Activated T-helper 1 cell treated with Interleukin-2 at 50 U/mL for 16 hours (primary cell): ENCODE measurements at places on chromosomes 11 and 22.

GRCh38 chr11:2190657-2191471, 19.2 kb upstream of the TH start:
- DNase-seq, result no peak

DNA sequence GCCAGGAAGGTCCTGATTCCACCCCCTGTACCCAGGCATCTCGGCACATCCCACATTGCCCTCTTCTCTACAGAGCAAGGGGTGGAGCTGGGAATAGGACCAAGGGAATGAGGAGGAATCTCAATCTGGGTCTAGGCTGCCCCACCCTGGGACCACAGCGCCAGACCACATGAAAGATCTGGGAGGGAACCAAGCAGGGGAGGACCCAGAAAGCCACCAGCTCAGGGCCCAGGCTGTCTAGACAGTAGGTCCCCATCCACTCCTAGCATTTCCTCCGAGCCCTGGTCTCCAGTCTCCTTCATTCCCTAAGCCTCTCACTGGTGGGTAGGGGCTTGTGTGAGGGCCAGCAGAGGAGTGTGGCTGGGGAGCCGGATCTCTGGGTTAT, 11.6 kb downstream of the PHLDB1 start:
- no peak for DNase-seq

DNA sequence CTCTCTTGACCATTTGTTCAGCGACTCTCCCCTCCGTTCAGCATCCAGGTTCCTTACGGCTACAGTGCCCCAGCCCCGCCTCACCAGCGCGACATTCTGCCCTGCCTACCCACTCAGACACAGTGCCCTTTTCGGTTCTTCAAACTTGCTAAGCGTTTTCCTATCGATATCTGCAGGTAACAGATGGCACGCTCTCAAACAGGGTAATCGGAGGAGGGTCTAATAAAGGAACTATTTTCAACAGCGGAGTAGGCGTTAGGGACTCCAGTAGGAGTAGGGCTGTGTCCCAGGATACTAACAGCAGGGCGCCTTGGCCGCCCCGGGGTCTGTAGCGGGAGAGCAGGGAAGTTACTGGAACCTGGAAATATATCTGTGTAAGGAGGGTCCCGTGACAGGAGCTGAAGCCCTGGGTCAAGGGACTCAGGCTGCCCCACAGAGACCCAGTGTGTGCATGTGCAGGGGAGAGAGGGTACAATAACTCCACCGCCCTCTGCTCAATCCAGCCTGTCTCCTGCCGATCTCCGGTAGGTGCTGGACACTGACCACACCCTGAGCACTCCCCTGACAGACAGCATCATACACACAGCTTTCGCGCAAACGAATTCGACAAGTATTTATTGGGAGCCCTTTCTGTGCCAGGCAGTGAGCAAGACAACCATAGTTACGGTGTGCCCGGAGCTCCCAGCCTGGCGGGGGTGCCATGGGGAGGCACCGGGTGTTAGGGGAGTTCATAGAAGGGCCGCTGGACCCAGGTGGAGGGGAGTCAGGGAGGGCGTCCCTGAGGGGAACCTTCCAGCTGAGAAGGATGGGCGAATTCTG, 2.1 kb downstream of the KLHL35 start:
- no peak for DNase-seq

GRCh38 chr11:3181725-3182461, 16.8 kb upstream of the OSBPL5 start:
- no peak for DNase-seq

- DNase-seq, result peak; percentile 38
These were observed 10.6 kb downstream of the LTBP3 start for GRCh38 chr11:65547446-65548125.

- DNase-seq, result no peak
These were observed 50.2 kb upstream of the SPATA19 start for GRCh38 chr11:133895551-133895950.

- DNase-seq, result no peak
These were observed 547.1 kb downstream of the RAB38 start for GRCh38 chr11:87628026-87628580.

DNA sequence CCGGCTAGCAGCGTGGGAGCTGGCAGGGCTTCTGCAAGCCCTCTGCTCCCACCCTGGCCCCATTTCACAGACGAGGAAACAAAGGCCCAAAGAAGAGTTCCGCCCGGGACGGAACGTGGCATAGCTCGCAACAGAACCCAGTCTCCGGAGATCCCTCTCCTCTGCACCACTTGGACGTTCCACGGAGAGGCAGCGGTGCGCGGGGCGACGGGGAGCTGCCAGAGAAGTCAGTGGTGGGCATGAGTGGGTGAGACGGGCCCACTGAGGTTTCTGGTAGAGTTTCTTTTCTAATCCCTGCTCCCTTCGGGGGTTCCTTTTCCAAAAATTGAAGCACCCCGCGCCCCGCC, 554 bp upstream of the NECTIN1 start:
- DNase-seq, result no peak

- DNase-seq, result peak; percentile 98
These were observed at the start of gene FKBP2 for GRCh38 chr11:64240435-64241240. TSS of gene FKBP2 (plus strand) at chr11:64241095. CDS start at chr11:64242388, 1,293 bp downstream.

DNA sequence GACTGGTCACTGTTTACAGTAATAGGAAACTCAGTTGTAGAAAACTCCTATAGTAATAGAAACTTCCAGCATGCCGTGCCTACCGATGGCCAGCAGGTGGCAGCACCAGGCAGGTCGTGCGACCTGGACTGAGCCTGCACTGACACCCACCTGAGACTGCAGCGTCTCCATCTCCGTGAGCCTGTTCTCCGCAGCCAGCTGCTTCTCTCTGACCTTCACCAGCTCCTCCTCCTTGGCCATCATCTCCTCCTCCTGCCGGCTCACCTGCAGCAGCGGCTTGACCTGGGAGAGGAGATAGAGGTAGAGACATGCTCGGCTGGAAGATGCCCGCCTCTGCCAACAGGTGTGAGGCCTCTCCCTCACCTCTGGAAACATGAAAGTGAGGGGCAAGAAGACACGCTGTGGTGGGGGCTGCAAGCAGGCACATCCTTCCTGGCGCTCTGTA, 48.5 kb downstream of the APOL1 start:
- peak; percentile 70 for DNase-seq

DNA sequence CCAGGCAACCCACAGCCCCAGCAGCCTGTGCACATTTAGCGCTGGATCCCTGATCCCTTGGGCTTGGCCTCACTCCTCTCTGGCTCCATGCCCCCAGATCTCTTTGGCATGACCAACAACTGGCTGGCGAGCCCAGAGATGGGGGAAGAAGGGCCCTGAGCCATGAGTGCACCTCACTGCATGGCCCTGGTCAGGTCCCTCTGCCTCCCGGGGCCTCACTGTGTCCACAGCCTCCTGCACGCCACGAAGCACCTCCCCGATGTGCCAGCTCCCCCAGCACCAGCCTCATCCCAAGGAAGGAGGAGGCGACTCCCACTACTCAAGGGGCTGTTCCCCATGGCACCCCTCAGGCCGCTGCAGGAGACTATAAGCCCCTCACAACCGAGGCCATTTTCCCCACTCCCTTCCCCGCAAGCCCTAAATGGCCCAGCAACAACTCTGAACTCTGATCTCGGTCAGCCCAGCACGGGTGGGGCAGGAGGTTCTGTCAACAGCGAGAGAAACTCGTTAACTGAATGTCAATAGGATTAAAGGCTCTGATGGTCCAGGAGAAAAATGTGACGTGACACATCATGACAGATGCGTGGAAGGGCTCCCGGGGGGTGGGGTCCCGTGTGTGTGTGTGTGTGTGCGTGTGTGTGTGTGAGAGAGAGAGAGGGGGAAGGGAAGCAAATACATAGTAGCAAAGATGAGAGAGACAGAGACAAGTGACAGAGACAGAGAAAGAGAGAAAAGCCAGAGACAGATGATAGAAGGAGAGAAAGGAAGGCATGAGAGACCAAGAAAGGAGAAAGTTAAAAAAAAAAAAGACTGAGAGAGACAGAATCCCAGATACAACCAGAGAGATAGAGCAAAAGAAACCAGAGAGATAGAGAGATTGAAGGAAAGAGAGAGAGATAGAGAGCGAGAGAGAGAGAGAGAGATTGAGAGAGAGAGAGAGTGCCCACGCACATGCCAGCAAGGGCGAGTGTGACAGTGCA, 28.4 kb upstream of the SYT7 start:
- no peak for DNase-seq

DNA sequence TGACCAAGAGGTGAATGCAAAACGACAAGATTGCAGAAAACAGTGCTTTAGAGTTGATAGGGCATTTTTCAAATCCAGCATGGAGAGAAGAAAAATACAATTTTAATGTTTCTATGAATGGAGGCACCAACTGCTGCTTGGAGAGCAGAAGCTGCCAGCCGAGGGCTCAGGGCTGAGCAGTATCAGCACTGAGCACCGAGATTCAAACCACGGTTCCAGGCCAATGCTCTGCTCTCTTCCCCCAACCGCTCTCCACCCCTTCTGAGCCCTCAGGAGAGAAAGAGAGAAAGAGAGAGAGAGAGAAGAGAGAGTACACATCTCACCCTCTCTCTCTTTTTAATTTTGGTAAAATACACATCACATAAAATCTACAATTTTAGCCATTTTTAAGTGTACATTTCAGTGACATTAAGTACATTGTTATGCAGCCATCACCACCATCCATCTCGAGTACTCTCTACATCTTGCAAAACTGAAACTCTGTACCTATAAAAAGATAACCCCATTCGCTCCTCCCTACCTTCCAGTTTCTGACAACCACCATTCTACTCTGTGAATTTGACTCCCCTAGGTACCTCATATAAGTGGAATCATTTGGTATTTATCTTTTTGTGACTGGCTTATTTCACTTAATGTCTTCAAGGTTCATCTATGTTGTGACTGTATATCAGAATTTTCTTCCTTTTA, 333.3 kb downstream of the MIAT start:
- no peak for DNase-seq

GRCh38 chr11:61828379-61828628, 204 bp downstream of the FADS2 start:
- DNase-seq, result no peak

- DNase-seq, result no peak
These were observed 145.9 kb upstream of the OPCML start for GRCh38 chr11:133678191-133678590.

GRCh38 chr11:14012846-14013245, 50.3 kb downstream of the SPON1 start:
- no peak for DNase-seq

DNA sequence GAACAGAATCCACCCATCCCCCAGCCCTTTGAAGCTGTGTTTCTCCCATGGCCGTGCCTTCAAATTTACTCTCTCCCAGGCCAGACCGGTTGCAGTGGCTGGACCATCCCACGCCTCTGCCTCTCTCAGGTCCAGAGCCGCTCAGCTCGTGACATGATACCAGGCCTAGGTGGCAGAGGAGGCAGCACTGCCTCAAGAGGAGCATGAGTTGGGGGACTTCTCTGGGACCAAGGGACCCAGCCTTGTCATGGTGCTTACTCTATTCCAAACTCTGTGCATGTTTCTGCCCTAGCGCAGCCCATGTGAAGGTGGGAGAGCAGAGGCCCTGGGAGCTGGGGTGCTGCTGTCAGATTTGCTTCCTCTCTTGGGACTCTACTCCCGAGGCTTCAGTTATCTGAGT, 51.0 kb downstream of the TRAF6 start:
- DNase-seq, result no peak

DNA sequence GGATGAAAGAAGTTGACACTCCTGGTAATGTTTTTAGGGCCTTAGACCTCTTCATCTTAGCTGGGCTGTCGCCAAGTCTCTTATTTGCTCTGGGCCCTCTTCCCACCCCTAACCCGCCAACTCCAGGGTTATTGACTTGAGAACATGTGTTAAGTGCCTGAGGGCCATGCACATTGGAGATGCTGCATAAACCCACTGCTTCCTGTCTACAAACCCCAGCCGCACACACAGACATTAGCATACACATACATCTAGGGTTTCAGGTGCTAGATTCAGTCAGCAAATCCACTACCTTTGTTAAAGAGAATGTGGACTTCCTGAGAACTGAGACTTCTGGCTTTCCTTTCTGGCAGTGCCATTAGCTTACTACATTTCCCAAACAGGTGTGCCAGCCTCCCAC, 817 bp downstream of the PANX3 start:
- no peak for DNase-seq

DNA sequence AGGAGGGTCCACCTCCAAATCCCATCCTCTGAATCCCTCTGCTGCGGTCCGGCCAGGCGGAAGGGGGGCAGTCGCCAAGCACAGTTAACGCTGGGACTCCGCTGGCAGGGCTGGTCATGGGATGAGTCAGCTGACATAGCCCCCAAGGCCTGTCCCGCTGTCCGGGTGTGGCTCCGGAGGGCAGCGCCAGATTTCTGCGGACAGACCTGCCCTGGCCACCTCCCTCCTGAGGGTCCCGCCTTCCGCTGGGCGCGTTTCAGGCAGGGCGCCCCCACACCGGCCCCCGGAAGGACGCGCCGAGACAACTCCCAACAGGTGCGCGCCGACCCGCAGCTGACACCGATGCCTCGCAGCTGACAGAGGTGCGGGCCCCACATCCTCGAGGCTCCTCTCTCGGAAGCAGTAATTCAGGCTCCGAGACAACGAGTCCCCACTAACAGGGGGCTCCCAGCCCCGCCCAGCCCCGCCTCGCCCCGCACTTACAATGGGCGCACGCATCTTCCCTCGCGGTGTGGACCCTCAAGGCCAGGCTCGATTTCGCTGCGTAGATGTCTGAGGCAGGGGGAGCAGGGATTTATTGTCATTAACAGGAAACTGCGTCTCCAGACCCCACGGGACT, 607 bp downstream of the PLAAT3 start:
- peak; percentile 24 for DNase-seq

DNA sequence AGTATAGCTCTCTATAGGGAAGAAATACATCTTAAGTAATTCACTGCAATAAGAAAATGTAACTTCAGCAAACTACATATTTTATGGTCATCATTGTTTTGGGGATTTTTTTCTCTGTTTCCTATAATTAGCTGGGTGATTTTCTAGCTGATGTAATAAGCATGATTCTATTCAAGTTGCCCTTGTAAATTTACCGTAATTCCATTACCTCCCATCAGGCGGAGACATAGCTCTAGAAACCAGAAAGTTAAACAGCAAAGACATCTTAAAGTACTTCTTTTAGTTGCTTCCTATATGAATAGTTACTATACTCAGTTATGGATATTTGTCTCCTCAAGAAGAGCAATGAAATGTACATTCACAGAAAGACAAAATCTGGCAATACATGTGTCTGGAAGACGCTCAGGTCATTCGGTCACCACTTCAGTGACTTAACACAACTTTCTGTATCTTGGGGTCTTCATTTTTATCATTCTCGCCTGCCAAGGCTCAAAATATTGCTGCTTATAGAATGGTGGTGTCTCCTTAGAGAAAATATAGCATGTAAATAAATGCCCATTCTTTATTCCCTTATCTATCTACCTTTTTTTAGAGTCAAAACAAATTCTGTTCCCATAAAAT, 239.9 kb upstream of the ZC3H12C start:
- no peak for DNase-seq

DNA sequence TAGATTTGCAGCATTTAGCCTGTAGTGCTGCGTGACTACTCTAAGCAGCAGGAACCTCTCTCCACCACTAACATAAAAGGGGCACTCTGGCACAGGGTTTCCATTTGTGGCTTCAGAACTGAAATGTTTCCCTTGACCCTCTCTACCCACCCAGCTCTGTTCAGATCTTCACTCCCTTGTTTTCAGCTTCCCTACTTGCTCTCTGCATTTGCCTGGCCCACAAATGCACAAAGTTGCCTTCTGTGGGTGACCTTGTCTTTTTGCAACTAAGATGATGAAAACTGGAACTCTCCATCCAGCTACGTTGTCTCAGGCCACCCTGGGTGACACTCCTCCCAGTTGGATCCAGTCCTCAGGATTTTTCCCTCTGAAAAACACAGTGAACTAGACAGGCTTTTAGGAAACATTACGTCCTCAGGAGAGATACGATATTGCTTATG, 19.8 kb upstream of the PSMA1 start:
- no peak for DNase-seq
